GOT3 (cell line): ENCODE measurements at places on chromosomes 3 and 15.

- no peak for DNase-seq
Measured at GRCh38 chr15:39180483-39180933, 400.4 kb upstream of the THBS1 start.

- no peak for DNase-seq
Measured at GRCh38 chr3:72997421-72997961, 880 bp downstream of the PPP4R2 start.

DNA sequence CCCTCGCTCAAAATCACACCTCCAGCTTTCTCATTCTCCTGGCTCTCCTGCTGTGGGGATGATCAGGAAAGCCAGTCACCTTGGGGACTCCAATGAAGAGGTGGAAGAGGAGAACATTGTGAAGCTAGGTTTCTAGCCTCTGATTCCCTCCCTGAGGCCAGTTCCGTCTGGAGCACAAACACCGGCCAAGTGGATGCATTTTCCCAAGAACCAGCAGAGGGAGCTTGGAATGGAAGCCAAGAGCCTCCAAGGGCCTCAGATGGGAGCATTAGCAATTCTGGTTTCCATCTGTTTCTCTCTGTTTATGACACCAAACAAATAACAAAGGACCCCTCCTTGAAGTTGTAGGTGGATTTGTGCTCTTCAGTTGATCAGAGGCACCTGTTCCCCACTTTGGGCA lies 40.6 kb upstream of the NMNAT3 start:
- peak; percentile 27 for DNase-seq

GRCh38 chr15:87961851-87962420 lies 294.6 kb downstream of the NTRK3 start:
- no peak for DNase-seq

- DNase-seq: no peak
Measured at GRCh38 chr15:69410248-69410874, 3.8 kb upstream of the KIF23 start.

GRCh38 chr15:63601704-63602185 lies 4.6 kb downstream of the FBXL22 start:
- no peak for DNase-seq

DNA sequence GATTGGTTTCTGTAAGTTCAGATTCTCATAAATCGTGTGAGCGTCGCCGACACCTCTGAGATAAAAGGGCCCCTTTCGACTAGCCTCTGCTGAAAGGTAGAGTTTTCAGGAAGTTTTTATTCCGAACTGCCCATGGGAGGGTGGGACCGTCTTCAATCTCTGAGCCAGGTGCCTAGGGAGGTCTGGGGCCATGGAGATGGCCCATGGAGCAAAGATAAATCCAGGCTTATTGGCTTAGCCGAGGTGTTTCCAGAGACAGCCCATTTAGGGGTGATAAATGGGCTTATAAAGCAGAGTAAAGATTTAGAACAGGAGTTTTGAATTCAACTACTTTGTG lies 442 bp downstream of the QTRT2 start:
- DNase-seq: no peak

GRCh38 chr3:89266074-89266473 lies 158.7 kb downstream of the EPHA3 start:
- DNase-seq: no peak

GRCh38 chr3:119497820-119498185 lies 544 bp upstream of the TIMMDC1 start:
- DNase-seq: no peak

DNA sequence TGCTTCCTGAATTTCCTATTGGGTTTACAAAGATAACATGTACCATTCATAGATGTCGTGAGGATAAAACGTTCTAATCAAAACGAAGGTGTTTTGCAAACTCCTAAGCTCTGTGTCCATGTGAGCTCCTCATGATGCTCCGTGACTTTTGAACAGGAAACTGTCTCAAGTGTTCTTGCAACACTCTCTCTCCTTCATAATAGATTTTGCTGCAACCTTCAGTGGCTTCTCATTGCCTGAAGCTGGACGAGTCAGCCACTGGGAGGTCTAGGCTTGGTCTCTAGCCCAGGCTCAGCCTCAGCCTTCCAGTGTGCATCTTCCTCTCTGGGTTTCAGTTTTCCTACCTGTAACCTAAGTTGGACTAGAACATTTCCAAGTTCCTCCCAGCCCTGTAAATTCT lies 18.7 kb upstream of the BCL2A1 start:
- no peak for DNase-seq

- DNase-seq: no peak
Measured at GRCh38 chr3:24741506-24741905, 246.9 kb upstream of the THRB start.

- no peak for DNase-seq
Measured at GRCh38 chr3:137347132-137347531, 389.3 kb downstream of the IL20RB start.

GRCh38 chr15:40927873-40928806 lies 1.0 kb upstream of the DLL4 start:
- DNase-seq: no peak

GRCh38 chr15:68709876-68710275 lies 110.8 kb downstream of the ANP32A start:
- no peak for DNase-seq

GRCh38 chr3:47007482-47008233 lies 28.2 kb downstream of the NBEAL2 start:
- no peak for DNase-seq

- no peak for DNase-seq
Measured at GRCh38 chr3:113252553-113252952, 41.2 kb downstream of the BOC start.

DNA sequence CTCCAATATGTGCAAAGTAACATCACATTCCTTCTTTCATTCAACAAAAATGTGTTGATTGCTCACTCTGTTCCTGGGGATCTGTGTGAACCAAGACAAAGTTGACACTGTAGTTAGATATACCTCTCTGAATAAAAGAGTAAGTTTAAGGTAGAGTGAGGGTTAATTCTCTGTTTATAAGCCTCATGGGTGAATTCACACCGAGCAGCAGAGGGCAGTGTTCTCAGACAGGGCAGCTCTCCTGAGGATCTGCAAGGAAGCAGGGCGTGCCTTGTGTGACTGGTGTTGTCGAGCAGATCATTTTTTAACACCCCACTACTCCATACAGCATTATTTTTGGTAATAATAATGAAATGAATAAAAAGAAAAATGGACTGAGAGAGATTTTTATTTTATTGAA lies 34.4 kb downstream of the PAQR9 start:
- no peak for DNase-seq

GRCh38 chr3:184423561-184423960 lies 43.7 kb downstream of the CHRD start:
- no peak for DNase-seq

GRCh38 chr3:111112913-111113312 lies 41.3 kb downstream of the NECTIN3 start:
- no peak for DNase-seq

GRCh38 chr3:153379516-153379915 lies 217.5 kb downstream of the RAP2B start:
- no peak for DNase-seq

DNA sequence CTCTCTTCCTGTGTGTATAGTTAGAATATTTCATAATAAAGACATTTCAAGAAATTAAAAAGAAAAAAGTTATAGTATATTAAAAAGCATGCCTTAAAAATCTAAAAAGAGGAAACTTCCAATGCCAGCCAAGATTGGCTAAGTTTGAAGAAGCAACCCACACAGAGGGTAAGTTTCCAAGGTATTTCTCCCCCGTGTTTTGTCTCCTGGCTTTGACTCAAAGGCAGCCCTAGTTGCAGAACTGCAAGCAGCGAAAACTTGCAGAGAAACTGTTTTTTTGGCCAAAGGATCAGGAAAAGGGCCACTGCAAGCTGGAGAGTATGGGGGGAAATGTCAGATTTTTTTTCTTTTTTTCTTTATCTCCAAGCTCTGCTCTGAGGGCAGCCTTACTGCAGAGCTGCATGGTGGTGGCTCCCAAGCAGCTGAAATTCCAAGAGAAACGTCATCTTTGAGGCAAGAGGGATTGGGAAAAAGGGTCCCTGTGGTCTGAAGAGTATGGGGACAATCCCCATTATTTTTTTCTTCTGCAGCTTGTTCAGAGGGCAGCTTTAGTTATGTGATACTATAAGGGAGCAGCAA lies 23.0 kb downstream of the HACL1 start:
- no peak for DNase-seq
